ENCODE measurements at places on chromosomes 6 and 20.

DNA sequence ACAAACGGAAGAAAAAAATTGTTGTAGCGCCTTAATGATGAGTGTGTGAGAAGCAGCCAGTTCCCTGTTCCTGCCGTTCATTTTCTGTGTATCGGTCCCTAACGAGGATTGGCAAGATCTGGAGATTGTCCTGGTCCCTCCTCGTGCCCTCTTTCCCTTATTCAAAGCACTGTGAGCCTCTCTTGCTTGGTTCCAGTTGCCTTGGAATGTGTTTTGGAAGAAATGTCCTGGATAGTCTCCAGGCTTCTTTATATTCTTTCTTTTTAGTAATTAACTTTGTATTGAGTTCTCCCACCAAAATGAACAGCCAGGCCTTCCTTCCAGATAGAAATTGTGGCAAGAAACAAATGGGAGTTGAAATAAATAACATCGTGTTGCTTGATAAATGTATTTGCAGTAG, 348.3 kb downstream of the CDH26 start:
- DNase-seq = no peak

DNA sequence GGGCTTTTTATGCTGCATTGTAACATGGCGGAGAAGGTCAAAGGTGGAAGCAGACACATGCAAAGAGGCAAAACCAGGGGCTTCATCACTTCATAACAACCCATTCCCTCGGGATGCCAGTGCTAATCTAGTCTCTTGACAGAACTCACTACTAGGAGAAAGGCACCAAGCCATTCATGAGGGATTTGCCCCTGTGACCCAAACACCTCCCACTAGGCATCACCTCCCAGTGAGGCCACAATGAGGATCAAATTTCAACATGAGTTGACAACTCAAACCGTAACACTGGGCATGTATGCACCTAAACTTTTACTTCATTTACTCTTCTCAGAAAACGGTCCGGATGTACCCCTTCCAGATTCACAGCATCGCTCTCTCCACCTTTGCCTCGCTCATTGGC, 61.9 kb downstream of the CDS2 start:
- DNase-seq = no peak

- DNase-seq = peak; percentile 23
These were observed 159.7 kb upstream of the RPS6KA2 start for GRCh38 chr6:166786704-166787293.

DNA sequence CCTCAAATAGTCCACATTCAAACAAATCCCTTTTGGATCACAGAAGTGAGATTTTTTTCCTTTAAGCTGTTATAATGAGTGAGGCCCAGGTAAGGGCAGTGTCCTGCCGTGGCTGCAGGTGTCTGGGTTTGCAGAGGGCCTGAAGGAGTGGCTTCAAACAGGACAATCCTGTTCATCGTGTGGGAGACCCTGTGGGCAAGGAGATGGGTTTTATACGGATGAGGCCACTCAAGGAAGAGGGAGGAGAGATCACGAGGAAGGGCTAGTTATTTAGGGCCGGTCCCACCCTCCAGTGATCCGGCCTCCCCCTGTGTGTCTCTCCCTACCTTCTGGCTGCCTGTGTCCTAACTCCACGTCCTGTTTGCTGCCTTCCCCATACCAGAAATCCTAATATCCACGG, 33.8 kb downstream of the PPP1R14C start:
- DNase-seq = no peak

GRCh38 chr20:58708246-58708931, 15.8 kb downstream of the NPEPL1 start:
- no peak for DNase-seq

- no peak for DNase-seq
These were observed 2.5 kb downstream of the RRAGD start for GRCh38 chr6:89409461-89410035.

DNA sequence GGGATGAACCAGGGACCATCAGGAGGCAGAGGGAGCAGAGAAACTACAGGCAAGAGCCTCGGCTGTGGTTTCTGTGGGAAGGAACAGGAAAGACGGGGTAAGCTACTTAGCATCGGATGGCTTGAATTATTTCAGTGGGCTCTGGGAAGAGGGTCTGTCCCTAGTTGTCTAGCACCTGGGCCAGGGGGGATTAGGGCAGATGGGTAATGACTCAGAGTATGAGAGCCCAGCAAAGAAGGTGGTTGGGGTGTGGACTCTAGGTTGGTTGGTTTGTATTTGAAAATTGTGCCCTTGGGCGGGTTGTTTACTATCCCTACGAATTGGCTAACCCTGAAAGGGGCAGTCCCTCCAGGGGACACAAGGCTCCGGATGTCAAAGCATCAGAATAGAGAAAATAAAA, 148.5 kb upstream of the TAB2 start:
- no peak for DNase-seq

DNA sequence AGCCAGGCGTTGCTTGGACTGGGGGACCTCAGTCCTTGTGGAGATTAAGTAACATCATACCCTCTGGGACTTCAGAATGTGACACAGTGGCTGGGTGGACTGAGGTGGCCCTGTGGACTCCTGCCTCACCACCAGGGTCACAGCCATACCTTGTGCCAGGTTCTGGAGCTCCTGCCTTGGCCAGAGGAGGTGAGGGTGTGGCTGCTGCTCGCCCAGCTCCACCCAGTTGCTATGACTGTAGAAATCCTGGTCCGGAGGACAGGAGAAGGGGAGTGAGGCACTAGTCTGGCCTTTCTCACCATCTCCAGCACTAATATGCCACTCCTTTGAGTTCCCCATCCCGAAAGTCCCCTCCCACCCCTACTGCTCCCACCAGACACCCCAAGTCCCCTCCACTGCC, 1.9 kb downstream of the VWA7 start:
- DNase-seq = no peak

DNA sequence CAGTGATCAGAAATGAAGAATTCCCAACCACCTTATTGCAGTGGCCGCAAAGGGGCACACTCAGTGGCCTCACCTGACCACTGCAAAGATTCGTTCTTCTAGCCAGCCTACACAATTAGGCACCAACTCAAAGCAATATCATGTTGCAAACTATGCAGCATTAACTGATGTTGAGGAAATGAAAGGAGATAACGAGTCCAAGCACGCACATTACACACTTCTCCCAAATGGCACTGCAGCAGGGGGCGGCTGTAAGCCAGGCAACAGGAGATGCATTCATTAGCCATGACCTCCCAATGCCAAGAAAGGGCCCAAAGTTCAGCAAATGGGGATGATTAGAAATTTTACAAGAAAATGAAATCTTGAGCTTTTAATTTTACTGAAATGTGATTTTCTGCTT, 39.3 kb downstream of the ATXN1 start:
- no peak for DNase-seq

GRCh38 chr6:1327630-1328029, 15.7 kb downstream of the FOXQ1 start:
- DNase-seq = no peak

DNA sequence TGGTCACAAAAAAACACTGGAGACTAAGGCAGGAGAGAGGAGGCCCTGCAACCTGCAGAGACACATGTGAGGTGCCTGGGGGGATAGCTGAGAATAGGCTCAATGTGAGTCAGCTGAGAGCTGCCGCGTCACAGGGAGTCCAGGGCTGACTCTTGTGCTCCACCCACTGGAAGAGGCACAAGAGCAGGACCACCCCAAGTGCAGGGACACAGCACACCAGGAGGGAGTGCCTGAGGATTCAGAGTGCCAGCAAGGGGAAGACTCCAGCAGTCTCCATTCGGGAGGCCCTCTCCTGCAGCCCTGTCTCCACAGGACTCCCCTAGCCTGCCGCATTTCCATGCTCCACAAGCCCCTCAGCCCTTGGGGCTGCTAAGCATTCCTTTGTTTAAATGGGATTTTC, 105.5 kb downstream of the HUS1B start:
- DNase-seq = peak; percentile 9
